Dermis lymphatic vessel endothelial cell (primary cell): ENCODE measurements at places on chromosomes 16 and 17. TPM values are rescaled to one million over a fixed set of nuclear protein-coding genes. Genes with fewer than 3 reads are reported as not detected.

RBFOX1 gene
- total RNA-seq: not detected in 2 replicates

SEZ6L2 gene
- total RNA-seq: 0.26 and 0.98 TPM in 2 replicates

WNT3 gene
- total RNA-seq: 0.65 and 0.86 TPM in 2 replicates

FLCN gene
- 65.3 and 67.7 TPM in 2 replicates for total RNA-seq

SLC12A4 gene
- 55.5 and 80.1 TPM in 2 replicates for total RNA-seq
